Activated T-cell treated with anti-CD3 and anti-CD28 coated beads, Interleukin-2, amount 50 U/mL, for 72 hours (primary cell): ENCODE measurements at places on chromosomes 5 and 9.

DNA sequence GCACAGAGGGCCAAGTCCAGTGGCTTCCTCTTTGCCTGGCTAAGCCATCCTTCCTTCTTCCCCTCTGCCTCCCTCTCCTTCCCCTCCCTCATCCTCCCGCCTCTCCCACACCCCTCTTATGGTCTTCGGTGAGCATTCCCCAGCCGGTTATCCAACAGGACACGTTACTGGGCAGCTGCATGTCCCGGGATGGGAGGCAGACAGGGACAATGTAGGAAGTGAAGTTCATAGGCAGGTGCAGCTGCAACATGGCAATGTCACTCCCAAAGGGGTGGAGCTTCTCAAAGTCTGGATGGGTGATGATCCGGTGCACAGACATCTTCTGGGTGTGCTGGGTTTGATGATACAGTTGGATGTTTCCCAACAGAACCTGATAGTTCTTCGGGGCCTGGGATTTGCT, 71.4 kb upstream of the SPTLC1 start:
- DNase-seq: no peak

DNA sequence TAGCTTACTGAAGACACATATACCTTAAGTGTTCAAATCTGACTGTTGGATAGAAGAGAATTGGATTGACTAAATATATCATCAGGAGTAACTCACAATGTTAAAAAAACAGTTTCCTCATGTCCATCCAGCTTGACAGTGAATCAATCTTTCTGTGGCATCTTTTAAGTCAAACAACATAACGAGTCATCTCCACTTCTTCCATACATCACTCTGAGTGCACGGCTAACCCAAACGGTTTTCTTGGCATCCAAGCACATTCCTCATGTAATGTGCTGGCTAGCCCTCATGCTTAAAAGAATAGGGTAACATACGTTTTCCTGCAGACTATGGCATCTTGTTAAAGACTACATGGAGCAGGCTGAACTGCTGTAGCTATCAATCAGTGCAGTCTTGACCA, 291.5 kb upstream of the TRPC7 start:
- DNase-seq: no peak

- no peak for DNase-seq
These were observed 275.5 kb downstream of the GLIS3 start for GRCh38 chr9:4024281-4024777.

- DNase-seq: no peak
These were observed 144.1 kb downstream of the CCDC171 start for GRCh38 chr9:15696979-15697378.

DNA sequence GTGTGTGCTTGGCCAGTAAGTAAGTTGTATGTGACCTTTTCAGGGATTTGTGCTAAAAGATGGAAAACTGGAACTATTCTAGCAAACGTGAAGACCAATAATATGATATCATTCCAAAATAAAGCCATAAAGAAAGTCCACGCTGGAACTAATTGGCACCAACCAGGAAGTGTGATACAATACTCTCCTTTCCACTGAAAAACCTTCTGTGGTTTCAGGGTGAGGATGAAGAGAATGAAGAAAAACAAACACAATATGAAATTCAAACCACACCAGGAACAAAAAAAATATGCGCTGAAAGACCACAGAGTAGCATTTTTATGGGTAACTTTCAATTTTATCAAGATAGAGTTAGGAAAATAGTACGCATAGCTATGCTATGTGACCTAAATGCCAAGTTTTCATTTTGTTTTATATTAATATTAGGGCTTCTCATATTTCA, 105.8 kb downstream of the EFNA5 start:
- DNase-seq: no peak

DNA sequence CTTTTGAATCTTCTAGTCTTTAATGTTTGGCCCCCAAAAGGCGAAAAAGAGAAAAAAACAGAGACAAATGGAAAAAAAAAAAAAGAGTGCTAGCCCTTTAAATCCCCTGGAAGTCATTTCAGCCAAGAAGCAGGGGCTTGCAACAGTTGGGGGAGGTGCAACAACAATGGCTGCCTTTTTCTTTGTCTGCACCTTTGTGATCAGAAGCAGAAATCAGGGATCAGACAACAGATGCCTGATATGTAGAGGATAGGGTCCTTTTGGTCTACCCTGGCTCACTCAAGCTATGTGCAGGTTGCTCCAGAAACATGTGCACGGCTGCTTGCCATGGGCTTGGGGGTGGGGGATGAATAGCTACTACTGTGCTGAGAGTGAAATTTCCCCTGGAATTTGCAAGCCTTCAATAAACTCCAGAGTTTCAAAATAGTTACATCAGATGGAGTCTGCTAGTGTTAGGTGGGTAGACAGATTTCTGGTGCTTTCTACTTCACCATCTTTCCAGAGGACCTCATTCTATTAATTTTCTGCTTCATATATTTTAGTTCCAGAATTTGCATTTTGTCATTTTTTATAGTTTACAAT, 150.9 kb downstream of the FGF18 start:
- no peak for DNase-seq

- no peak for DNase-seq
These were observed 271.0 kb upstream of the SLC30A5 start for GRCh38 chr5:68822796-68823195.

GRCh38 chr5:81748556-81748955, 2.3 kb downstream of the SSBP2 start:
- DNase-seq: no peak

GRCh38 chr5:157828944-157829639, 29.9 kb downstream of the CLINT1 start:
- no peak for DNase-seq

- DNase-seq: no peak
These were observed 185.0 kb downstream of the CNTLN start for GRCh38 chr9:17319864-17320263.

DNA sequence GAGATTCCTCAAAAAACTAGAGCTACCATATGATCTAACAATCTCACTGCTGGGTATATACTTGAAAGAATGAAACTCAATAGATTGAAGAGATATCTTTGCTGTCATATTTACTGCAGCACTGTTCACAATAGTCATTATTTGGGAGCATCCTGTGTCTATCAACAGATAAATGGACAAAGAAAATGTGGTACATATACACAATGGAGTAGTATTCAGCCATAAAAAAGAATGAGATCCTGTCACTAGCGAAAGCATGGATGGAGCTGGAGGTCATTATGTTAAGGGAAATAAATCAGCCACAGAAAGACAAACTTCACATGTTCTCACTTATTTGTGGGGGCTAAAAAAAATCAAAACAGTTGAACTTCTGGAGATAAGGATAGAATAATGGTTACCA, 505.7 kb upstream of the ARRDC3 start:
- no peak for DNase-seq

DNA sequence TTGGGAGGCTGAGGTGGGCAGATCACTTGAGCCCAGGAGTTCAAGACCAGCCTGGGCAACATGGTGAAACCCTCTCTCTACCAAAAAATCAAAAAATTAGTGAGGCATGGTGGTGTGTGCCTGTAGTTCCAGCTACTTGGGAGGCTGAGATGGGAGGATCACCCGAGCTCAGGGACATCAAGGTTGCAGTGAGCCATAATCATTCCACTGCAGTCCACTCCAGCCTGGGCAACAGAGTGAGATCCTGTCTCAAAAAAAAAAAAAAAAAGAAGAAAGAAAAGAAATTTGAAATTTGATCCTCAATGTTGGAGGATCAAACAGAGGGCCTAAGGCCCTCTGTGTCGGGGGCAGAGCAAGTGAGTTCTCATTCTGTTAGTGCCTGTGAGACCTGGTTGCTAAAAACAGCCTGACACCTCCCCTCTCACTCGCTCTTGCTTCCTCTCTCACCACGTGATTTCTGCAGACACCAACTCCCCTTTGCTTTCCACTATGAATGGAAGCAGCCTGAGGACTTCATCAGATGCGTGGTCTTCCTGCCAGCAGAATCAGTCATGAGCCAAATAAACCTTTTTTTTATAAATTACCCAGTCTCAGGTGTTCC, 8.4 kb upstream of the GOLPH3 start:
- DNase-seq: no peak

DNA sequence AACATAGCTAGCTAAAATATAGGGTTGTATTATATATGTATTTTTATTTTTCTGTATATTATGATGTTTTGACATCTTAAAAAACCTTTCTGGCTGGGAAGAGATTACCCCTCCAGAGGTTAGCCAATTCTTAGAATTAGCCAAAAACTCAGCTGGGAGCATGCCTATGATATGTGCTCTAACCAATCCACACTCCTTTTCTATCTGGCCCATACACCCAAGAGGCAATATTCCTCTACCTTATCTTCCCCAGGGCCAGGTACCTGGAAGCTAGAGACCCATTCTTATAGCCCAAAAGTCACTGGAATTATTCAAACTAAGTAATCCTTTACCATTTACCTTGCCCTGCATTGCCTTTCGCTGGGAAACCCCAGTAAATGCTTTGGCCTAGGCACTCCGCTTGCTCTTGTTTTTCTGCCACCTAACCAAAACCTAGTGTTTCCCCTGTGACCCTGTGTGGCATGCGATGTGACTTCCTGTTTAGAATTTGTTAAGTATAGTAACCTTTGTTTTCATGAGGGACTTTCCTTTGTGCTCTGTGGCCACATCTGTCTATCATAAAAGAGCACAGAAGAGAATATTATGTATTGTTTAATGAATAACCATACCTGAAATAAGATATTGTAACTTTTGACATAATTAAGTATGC, 37.4 kb downstream of the CSNK1G3 start:
- peak; percentile 67 for DNase-seq

- DNase-seq: no peak
These were observed 136.5 kb downstream of the CDK5RAP2 start for GRCh38 chr9:120443489-120443888.

DNA sequence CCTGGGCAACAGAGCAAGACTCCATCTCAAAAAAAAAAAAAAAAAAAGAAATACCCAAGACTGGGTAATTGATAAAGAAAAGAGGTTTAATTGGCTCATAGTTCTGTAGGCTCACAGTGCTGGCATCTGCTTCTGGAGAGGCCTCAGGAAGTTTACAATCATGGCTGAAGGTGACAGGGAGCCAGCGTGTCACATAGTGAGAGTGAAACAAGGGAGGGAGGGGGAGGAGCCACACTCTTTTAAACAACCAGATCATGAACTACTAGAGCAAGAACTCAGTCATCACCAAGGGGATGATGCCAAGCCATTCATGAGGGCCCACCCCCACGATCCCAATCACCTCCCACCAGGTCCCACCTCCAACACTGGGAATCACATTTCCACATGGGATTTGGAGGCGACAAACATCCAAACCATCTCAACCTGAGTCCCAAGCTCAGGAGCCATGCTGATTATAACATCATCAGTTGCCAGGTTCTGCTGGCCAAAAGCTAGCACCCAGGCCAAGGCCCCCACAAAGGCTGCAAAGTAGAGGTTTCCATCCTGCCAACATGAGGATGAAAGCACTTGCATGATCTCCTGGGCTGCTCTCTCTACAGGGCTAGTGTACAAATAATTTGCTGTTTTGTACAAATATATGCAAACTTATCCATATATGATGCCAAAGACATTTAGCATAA, 15.3 kb downstream of the DENND1A start:
- DNase-seq: no peak

- DNase-seq: no peak
These were observed 194.3 kb downstream of the SEMA5A start for GRCh38 chr5:9351546-9351945.

GRCh38 chr5:82360022-82360421, 81.9 kb upstream of the RPS23 start:
- no peak for DNase-seq

- peak; percentile 84 for DNase-seq
These were observed 42.8 kb downstream of the TIMD4 start for GRCh38 chr5:156920042-156920860.

- no peak for DNase-seq
These were observed 22.4 kb downstream of the FNBP1 start for GRCh38 chr9:130020618-130021017.

- DNase-seq: no peak
These were observed 184.7 kb upstream of the TRPM3 start for GRCh38 chr9:71306134-71306533.

DNA sequence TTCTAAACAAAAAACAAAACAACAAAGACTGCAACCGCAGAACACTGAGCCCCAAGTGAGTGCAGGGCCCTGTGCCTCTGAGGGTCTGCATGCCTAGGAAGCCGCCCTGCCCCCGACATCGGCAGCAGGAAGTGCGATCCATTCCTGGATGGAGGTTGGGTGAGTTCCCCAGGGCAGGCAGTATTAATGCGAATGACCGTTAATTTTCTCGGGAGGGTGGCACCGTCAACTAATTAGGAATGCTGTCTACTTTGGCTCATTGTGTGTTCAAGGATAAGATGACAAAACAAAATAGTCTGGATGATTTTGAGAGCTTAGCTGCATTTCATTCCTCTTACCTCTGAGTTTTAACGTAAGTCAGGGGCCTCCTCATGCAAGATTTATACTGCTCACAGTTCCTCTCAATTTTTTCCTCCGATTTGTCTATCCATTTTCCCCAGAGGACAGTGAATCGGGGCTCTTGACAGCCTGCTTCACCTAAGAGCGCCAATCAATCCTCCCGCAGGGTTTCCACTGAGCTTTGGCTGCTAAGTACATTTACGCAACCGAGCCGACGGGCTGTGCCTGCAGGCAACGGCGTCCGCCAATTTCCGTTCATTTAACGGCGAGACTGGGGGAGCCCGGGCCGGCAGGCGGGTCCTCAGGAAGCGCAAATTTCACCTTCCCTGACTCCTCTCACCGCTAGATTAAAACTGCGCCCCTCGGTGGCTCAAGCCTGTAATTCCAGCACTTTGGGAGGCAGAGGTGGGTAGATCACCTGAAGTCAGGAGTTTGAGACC, 2.9 kb upstream of the NXNL2 start:
- no peak for DNase-seq

GRCh38 chr9:14960881-14961280, 50.7 kb upstream of the FREM1 start:
- no peak for DNase-seq

DNA sequence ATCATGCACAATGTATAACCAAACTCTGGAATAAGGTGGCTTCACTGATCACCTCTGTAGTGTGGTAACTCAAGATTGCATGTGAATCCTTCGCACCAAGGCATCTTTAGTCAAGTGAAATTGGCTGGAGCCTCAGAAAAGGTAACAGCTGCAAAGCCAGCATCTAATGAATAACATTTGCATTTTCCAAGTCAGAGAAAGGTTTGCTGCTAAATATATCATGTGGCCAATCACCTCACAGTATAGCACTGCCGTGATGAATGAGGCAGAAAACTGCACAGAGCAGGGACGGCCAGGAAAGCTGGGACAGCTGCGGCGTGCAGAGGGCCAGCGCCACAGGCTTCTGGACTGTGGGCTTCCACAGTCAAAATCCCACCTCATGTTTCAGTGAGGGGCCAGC, 18.5 kb downstream of the MRPS27 start:
- DNase-seq: no peak

- no peak for DNase-seq
These were observed 93.3 kb downstream of the TMEM174 start for GRCh38 chr5:73266176-73266738.

DNA sequence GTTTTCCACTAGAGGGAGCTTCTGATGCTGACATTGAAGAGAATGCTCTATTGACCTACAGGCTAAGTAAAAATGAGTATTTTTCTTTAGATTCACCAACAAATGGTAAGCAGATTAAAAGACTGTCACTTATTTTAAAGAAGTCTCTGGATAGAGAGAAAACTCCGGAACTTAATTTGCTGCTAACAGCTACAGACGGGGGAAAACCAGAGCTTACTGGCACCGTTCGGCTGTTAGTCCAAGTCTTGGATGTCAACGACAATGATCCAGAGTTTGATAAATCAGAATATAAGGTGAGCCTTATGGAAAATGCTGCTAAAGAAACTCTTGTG, 764 bp downstream of the PCDHA11 start:
- DNase-seq: no peak
